ENCODE measurements at places on chromosomes 11 and 22.
A peak's percentile ranks its signal among the peaks of the same experiment; 100 is the strongest.

DNA sequence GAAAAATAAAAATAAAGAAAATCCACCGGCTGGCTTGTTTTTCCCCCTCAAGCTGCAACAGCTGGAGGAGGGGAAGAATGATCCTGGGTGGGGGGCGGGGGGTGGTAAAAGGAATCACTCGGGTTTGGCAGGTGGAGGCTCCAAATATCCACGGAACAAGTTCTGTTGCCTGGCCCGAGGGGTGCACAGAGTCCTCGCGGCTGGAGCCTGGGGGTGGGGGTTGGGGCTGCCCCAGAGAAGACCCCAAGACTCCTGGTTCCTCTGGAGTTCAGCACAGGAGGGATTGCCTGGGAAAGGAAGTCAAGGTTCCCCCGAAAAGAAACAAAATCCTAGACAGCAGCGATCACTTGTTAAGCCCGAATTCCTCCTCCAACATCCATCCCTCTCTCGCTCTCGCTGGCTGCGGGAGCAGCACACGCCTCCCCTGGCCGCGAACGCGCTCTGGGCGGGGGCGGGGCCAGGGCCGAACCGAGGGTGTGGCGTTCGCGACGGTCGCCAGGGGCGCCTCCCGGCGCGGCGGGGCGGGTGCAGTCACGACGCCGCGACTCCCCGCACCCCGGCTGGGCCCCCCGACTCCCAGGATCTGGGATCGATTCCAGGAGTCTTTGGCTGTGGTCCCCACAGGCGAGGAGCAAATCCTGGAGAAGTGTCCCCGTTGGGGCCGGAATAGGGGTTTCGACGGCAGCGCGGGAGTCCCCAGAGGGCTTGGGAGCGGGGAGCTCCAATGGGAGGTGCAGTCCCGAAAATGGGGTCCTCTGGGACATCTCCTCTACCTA is at the start of gene KCNA4:
TSS of gene KCNA4 (minus strand) at position 443 of the 776 bp plus-strand sequence. CDS start 4,352 bp downstream, outside the sequence.
- DNase-seq, result no peak

GRCh38 chr11:119685111-119685746 is 43.8 kb downstream of the NECTIN1 start:
- DNase-seq, result no peak

DNA sequence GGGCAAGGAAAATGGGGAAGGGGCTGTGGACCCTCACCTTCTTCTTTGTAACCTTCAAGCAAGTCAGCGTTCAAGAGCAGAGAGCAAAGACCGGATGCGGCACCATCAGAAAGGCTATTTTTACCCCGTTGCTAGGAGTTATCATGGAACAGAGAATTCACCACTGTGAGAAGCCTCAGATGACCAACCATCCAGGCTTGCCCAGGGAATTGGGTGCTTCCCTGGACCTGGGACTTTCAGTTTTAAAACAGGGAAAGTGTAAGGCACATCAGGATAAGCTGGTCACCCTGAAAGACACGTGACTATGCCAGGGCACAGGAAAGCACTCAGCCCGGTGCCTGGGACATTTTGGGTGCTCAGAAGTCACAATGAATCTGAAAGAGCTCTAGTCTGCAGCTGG is 10.4 kb downstream of the GALNT18 start:
- DNase-seq, result no peak

GRCh38 chr11:67271541-67272284 is 5.4 kb downstream of the GRK2 start:
- no peak for DNase-seq

DNA sequence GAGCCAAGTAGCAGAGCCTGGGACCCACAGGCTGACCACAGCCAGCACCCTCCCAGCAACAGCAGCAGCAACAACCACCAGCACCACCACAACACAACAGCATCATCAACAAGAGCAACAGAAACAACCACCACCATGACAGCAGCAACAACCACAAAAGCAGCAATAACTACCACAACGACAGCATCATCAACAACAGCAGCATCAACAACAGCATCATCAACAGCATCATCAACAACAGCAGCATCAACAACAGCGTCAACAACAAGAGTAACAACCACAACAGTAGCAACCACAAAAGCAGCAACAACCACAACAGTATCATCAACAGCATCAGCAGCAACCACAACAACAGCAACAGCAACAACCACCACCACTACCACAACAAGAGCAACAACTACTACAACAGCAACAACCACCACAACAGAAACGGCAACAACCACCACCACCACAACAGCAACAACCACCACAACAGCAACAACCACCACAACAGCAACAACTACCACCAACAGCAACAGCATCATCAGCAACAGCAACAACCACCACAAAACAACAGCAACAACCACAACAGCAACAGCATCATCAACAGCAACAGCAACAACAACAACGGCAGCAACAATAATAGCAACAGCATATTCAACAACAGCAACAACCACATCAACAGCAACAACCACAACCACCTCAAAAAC is 22.1 kb upstream of the FGF3 start:
- DNase-seq, result no peak

GRCh38 chr22:45129703-45130524 is 33.8 kb upstream of the NUP50 start:
- DNase-seq, result no peak

DNA sequence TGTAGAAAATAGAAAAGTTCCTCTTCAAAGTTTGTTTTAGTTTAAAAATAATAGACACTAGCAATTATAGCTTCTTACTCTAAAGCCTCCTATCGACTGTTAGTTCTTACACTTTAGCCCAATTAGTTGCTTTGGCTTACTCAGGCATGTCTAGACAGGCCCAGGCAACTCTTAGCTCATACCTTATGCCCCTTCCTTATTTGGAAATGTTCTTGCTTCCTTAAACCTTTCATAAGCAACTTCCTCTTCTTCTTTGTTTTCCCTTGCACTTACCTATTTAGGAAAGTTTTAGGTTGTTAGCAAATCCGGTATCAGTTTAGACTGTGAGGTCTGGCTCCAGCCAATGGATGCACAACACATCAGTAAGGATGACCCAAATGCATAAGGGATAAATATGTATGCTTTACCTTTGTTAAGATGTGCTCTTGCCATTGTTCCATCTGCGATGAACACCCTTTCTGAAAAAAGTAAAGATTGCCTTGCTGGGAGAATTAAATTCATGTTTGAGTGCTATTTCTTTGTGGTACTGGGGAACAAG is 1277.5 kb upstream of the CNTN5 start:
- no peak for DNase-seq

DNA sequence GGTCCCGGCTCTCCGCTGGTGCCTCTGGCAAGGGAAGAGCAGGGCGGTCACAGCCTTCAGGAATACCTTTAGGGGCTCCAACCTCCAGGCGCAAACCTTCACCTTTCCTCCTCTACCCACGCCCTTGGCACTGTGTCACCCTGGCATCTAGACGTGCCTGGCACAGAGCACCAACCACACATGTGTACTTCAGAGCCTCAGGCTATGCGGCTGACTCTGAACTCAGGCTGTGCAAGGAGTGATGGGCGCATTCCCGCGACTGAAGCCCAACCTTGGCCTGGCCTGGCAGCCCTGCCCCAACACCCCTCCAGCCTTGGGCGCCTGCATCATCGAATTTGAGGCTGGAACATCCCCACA is 11.4 kb downstream of the SCARF2 start:
- no peak for DNase-seq

GRCh38 chr22:40001800-40002577 is 7.2 kb downstream of the FAM83F start:
- no peak for DNase-seq

GRCh38 chr11:69335007-69335780 is 41.2 kb downstream of the MYEOV start:
- DNase-seq, result no peak

- no peak for DNase-seq
These were observed 8.7 kb downstream of the SBF2 start for GRCh38 chr11:10285148-10285802.

- DNase-seq, result no peak
These were observed 42.4 kb upstream of the KCNQ1OT1 start for GRCh38 chr11:2742201-2742600.

GRCh38 chr11:33835143-33835878 is 56.6 kb downstream of the LMO2 start:
- DNase-seq, result no peak

DNA sequence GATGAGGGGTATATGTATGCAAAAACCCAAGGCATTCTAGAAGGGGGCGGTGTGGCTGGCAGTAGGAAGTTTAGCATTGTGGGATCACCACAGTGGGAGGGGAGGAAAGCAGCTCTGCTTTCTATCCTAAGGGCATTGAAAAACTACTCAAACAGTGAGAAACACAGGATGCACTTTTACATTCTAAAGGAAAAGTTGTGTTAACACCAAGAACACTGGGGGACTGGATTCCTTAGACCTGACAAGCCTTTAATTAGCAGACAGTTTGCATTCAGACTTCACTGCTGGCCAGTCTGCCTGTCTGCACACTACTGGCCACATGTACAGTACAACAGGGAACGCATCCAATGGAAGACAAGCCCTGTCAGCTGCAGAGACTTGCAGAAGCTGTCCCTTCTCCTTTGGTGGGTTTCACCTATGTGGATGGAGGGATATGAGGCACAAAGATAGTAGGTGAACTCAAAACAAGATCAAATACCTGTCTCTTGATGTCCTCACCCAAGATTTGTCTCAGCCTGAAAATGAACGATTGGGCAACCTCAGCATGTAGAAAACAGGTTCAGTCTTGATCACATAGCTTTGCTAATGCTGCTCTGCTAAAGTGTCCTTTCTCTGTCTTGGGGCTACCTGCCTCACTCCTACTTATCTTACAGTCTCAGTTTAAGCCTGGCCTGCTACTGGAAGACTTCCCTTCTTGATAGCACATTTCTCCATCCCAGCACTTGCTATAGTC is 64.8 kb downstream of the TENM4 start:
- DNase-seq, result no peak

DNA sequence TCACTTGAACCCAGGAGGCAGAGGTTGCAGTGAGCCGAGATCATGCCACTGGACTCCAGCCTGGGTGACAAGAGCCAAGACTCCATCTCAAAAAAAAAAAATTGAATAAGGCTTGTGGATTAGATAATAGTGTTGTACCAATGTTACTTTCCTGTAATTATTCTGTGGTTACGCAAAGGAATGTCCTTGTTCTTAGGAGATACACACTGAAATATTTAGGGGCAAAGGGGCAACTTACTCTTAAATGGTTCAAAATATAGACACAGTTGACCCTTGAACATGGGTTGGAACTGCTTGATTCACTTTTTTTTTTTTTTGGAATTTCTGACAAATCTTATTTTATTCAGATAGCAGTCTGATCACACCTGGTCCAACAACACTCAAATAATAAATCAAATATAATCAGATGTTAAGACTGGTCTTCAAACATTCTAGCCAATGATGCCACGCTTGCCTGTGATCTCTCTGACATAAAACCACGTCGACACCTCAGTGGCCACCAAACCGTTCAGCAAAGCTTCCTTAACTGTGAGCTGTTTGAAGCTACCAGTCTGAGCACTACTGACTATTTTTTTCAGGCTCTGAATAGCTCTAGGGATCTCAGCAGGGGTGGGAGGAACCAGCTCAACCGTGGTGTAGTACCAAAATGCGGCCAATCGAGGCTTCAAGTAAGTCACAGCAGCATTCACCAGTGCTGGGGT is 710 bp downstream of the ATP5MGL start:
- no peak for DNase-seq

DNA sequence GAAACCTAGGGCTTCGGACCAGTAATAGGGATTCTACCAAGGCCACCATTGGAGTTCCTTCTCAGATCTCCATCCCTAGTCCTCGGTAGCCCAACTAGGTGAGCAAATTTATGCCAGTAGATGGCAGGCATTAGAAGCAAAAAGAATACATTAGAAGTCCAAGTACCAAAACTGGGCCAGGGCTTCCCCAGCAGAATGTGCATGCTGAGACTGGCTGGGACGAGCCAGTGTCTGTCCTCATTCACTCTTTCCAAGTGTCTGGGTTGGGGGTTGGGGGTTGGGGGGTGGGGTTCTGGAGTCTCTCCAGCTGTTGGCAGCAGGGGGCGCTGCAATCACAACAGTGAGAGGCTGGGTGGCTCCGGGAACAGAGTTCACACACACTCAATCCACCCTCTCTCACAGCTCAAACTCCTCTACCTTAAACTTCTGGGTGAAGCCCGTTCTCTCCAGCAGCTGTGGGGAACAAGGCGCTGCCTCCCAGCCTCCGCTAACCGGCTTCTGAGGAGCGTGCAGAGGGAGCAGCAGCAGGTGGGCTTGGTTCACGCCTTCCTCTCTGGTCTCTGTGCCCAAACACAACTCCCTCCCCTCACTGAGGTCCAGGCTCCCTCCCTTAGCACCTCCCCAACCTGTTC is 57.5 kb downstream of the BTG4 start:
- DNase-seq, result peak; percentile 43

GRCh38 chr11:76838678-76839068 is 22.0 kb upstream of the ACER3 start:
- no peak for DNase-seq

DNA sequence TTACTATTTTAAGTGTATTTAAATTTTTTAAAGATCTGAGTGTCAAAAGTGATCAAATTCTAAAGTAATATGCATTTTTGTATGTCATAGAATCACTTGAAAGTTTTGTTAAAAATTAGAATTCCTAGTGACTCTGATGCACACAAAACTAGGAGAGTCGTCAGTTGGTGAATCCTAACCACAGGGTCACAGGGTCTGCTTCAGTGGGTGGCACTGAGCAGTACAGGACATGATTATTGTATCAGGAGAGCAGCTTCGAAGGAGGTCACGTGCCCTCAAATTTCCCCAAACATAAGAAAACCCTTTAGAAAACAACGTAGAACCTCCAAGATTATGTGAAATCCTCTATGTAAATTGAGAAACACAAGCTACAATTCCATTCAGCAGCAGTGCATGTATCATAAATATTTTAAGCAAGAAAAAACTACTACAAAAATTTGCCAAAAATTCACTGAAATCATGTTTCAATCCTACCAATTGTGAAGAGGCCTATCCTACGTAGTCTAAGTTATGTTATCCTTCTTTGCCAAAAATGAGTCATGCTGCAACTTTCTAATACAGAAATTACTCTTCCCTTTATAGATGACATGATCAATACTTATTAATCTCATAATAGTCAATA is 323.6 kb downstream of the AASDHPPT start:
- no peak for DNase-seq

- no peak for DNase-seq
These were observed 1.3 kb downstream of the EHBP1L1 start for GRCh38 chr11:65576867-65577755.

Measured in stimulated activated CD8-positive, alpha-beta memory T cell treated with anti-CD3 and anti-CD28 coated beads, Interleukin-12 subunit alpha, Interleukin-12 subunit beta, amount 100 ng/mL, for 1 hour (primary cell).